ENCODE measurements at places on chromosomes 5 and 9.

- no peak for DNase-seq
Measured at GRCh38 chr5:174045470-174046025, at the start of gene NSG2. TSS of gene NSG2 (plus strand) at chr5:174045706. CDS start at chr5:174046756, 1,050 bp downstream.

DNA sequence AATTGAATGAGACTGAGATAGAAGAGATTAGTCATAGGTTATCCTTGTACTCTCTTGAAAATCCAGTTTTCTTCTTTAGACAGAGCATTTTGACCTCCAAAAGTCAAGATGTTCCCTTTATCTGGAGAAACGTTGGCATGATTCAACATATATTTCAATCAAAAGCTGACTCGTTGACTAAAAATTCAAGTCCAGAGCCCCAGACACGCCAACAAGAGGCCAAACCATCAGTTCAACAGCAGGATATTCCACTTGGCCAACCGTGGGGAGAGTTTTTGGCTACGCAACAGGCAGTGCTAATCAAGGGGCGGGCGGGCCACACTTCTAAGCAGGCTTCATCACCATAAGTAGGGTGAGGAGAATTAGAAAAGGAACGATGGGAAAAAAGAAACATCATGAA, 119.1 kb downstream of the SLIT3 start:
- no peak for DNase-seq

GRCh38 chr9:137319011-137319738, 17.1 kb upstream of the NRARP start:
- no peak for DNase-seq

GRCh38 chr9:114121227-114122135, 22.4 kb upstream of the KIF12 start:
- no peak for DNase-seq

GRCh38 chr9:129095908-129096307, 14.7 kb downstream of the CRAT start:
- no peak for DNase-seq

- no peak for DNase-seq
Measured at GRCh38 chr9:18699764-18700163, 225.8 kb downstream of the ADAMTSL1 start.

DNA sequence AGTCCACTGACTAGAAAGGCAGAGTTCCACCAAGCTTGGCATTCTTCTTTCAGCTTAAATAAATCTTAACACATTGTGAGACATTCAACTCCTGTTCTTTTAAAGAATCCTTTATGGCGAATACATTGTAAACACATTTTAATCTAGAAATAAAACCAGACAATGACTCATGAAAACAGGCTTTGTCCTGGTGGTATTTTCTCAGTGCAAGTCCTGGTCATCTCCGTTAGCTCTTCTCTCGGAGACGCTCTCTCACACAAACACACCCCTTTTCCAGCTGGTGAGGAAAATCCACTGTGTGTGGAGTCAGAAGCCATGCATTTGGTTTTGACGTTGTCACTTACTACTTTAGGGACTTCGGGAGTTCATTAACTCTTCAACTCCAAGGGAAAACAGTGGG, 140.4 kb downstream of the AUH start:
- DNase-seq = no peak
